ENCODE measurements at places on chromosomes 6 and 20. TPM values are rescaled to one million over a fixed set of nuclear protein-coding genes. Genes with fewer than 3 reads are reported as not detected.

RCAN2 gene
- total RNA-seq: 0.09 TPM

ID4 gene
- total RNA-seq: 3.7 TPM

PPP1R3G gene
- total RNA-seq: 1.2 TPM

RING1 gene
- total RNA-seq: 23.9 TPM

GRM1 gene
- total RNA-seq: under 0.01 TPM

MAPK13 gene
- 4.1 TPM for total RNA-seq

SIRPD gene
- 0.09 TPM for total RNA-seq

SNAP25 gene
- not detected for total RNA-seq

CLVS2 gene
- total RNA-seq: under 0.01 TPM

PACSIN1 gene
- total RNA-seq: not detected

SAMD5 gene
- total RNA-seq: 1.2 TPM
